ENCODE measurements at places on chromosomes 1 and 21.

DNA sequence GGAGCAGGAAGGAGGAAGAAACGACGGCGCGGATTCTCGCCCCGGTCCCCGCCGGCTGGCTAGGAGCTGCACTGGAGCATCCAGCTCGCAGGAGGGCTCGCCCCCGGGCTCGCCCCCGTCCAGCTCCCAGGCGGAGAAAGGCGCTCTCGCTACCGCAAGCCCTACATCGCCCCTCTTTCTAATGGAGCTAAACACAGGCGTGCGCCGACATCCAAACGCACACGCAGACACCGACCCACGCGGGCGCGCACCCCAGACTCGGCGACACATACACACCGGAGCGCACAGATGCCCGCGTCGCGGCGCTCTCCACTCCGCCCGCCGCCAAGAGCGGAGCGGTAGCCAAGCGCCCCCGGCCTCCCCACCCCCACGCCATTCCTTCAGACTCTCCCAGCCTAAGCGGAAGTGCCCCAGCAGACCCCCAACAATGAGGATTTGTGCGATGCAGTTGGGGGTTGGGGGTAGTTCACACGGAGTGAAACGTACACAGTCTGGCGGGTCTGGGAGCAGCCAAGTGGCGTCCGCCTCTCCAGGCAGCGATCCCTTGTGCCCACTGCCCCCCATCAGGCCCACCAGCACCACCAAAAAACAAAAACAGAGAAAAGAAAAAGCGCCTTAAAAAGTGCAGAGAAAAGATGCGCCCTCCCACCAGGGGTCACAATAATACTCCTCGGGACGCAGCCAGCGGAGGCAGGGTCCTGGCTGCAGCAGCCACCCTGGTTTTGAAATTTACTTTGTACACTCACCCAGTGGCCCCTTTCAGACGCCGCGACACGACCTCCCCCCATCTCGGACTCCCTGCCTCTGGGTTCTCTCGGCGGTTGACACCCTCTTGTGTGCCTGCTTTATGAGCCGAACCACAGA lies 1.4 kb downstream of the DAB1 start:
- no peak for DNase-seq

DNA sequence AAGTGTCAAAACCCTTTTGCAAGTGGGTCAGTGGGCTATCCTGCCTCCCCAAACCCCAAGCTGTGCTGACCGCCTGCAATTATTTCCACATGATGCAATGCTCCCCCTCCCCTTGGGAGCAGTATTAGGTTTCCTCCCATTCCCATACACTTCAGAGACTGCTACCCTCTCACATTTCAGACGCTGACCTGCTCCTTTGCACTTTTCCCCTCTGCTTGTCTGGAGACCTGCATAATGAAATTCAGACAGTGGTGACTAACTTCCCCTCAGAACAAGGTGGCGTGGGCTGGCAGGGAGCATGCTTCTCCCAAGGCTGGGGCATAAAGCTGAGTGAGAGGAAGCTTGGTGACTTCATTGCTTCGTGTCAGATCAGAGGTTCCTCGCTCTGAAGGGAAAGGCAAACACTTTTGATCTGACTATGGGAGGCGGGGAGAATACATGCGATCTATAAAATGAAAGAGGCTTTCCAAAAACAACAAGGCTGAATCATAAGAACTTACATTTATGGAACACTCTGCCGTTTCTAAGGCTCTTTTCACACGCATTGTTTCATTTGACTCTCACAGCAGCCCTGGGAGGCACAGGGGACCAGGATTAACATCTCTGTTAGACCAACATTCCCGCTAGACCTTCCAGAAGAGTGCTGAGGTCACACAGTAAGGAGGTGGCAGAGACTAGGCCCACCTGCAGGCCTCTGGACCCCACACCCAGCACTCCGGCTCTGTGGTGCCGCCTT lies 27.5 kb upstream of the ROR1 start:
- DNase-seq = no peak

DNA sequence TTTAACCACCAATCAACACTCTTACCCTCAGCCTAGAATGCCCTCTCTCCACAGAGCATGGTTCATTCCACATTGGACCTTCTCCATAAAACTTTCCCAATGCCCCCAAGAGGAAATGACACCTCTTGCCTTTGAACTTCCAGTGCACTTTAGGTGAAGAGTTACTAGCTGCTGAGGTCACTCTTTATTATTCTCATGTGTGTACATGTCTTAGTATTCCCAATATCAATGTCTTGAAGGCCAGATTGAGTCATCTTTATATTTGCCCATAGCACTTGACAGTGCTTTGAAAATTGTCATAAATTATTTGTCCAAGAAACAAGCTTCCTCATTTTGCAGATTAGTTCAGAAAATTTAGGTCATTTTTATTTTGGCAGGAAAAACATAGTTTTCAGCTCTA lies 8.1 kb upstream of the DNASE2B start:
- no peak for DNase-seq

DNA sequence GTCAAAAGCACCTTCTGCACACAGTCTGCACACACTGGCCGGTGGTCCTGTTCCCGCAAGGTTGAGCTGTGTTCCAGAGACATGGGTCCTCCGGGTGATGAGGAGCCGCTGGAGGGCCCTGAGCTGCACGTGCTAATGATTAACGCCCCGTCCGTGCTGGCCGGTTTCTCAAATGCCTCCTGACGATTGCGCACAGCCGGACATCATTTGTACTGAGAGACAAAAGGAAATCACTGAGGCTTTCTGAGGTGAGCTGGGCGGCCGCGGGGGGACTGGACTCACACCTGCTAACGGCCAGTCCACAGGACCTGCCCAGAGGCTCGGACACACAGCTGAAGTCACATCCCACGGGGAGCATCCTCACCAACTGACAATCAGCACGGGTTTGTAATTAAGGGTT lies 29.2 kb downstream of the POFUT2 start:
- DNase-seq = no peak

- no peak for DNase-seq
Observed at GRCh38 chr1:50438945-50439344, 15.7 kb upstream of the DMRTA2 start.

DNA sequence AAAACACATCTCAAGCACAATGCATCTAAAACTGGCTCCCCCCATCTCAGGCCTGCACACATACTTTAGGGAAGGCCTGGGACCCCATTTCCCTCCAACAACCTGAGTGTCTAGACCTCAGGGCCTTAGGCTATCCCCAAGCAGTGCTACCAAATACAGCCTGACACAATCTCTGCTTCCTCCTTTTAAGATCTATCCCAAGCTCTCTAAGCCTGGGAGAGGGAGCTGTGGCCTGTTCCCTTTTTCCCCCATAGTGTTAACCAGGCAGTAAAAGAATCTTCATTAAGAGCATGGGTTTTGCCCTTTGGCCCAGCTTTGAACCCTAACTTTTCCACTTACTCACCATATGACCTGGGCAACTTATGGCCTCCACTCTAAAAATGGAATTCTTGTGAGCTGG lies 10.8 kb upstream of the COL8A2 start:
- DNase-seq = no peak

DNA sequence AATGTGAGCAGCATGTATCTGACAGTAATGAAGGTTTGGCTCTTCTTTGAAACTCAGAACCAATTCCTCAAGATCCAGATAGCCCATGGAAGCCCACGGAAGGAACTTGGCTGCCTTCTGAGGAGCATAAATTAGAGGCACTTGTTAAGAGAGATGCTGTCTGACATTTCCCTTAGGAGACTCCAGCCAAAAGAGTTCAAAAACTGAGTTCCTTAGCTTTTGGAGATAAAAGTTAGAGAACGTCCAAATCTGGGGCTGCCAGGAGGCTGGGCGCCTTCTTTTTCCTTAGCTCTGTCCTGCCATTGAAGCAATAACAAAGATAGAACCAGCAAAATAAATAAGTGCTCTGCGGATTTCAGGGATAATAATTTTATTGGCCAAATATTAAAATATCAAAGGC lies 439.6 kb upstream of the USP24 start:
- DNase-seq = no peak

GRCh38 chr1:41648230-41648629 lies 163.7 kb upstream of the EDN2 start:
- no peak for DNase-seq

DNA sequence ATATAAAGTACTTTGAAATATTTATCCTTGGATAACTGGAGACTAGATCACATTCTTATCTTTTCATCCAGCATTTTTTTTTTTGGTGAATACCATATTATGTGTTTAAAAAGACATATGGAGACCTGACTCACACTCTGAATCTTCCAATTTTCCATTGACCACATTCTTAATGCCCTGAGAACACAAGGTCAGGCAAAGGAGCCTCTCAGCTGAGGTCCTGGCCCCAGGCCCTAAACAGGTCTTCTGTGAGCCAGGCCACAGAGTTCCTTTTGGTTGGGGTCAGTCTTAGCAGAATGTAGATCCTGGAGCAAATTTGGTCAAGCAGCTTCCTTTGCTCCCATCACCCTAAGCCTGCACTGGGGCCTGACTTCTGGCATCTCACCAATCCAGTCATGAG lies 390.1 kb upstream of the ST6GALNAC5 start:
- DNase-seq = no peak

DNA sequence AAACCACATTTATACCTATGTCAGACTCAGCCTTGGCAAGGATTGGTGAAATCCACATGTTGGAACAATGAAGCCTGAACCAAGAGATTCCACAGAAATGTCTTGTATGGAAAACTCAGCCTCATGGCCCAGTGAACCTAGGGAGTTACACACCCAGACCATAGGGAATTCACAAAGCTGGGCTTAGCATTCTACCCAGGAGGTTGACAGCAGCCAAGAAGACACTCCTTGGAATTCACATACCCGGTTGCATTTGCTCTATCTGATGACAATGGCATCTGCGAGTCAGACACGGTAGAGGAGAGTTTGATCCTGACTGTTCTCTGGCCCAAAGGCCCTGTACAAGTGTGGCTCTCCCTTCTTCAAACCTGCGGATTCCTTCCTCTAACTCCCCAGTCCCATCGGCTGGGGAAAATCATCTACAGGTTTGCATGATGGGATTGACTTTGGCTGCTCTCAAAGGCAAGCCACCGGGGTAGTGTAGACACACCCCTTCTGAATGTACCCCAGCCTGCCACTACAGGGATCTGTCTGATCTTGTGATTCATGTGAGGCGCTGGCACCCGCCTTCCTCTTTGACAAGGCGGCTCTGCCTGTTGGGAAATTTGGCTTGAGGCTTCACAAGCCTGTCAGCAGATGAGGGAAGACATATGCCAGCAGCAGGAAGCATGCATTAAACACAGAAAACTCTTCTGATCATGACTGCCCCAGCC lies 297.3 kb upstream of the KAZN start:
- DNase-seq = no peak

DNA sequence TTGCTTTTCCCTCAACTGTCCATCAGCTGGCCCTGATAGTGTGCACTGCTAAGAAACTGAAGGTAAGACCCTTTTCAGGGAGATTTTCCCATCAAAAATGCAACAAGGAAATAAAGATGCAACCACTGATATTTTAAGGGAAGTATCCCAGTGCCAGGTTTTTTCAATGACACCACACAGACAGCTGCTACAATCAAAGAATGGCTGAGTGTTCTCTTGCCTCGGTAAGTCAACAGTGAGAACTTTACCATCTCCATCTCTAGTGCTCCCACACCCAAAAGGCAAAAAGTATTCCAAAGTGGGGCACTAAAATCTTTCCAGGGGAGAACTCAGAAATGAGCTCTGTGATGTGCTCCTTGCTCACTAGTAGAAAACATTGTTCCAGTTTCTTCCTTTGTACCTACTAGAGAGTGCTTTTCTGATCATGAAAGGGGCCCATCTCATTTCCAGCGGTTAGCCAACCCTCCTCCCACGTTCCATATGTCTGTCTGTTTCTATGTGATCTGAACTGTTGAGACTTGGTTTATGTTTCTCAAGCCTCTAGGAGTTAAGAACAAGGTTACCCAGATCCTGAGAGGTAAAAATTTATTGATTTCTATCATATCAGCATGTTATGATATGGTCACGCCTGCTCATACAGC lies 67.6 kb upstream of the NEK2 start:
- no peak for DNase-seq

DNA sequence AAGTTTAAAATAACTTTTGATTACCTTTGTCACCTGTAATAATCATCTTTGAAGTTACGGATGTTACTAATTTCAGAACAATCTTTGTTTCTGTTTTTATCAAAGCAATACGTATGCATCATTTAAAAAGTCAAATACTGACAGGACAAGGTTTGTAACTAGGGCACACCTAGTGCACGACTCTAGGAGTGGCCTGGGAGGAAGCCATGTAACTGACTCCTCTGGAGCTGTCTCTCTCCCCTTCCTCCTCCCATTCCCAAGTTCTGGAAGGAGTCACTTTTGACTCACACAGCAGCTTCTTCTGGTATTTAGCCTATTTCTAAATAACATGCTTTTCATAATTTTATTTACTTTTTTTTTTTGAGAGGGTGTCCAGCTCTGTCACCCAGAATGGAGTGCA lies 11.8 kb upstream of the RAP1GAP start:
- DNase-seq = no peak

Data from erythroblast (primary cell).